ENCODE measurements at places on chromosomes 7 and 10.

DNA sequence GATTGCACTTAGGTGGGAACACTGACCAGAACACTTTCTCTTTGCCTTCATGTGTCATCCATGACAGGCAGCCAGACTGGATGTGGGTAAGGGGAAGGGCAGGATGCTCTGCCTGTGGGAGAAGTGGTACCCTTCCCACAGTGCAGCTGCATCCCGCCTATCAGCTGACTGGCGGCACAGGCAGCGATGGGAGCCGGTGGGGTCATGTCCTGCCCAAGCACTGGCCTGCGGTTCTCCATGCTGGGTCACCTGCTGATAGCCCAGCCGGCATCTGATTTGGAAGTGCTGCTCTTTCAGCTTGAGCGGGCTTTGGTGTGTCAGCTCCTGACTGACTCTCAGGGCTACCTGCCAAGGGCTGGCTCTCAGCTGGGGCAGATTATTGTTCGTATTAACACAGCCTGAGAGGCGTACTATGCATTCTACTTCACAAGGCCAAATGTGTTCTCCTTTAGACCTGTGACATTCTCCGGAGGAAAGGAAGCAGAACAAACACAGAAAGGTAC, 105.2 kb upstream of the PDLIM1 start:
- DNase-seq, result no peak

DNA sequence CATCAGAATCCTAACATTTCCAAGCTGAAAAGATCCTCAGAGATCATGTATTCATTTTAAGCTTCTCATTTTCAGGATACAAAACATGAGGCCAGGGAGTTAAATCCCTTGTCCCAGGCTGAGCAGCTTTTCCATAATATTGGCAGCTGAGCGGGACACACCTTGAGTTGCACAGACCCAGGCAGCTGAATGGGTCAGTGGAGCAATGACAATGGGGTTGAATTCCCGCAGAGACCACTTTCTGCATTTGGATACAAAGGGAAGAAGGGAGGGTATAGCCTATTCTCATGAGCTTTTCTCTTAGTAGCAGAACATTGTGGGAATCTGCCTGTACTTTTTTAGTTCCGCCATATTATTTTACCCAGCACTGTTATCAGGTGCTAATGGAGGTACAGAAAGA, 49.5 kb downstream of the PRR15 start:
- DNase-seq, result no peak

DNA sequence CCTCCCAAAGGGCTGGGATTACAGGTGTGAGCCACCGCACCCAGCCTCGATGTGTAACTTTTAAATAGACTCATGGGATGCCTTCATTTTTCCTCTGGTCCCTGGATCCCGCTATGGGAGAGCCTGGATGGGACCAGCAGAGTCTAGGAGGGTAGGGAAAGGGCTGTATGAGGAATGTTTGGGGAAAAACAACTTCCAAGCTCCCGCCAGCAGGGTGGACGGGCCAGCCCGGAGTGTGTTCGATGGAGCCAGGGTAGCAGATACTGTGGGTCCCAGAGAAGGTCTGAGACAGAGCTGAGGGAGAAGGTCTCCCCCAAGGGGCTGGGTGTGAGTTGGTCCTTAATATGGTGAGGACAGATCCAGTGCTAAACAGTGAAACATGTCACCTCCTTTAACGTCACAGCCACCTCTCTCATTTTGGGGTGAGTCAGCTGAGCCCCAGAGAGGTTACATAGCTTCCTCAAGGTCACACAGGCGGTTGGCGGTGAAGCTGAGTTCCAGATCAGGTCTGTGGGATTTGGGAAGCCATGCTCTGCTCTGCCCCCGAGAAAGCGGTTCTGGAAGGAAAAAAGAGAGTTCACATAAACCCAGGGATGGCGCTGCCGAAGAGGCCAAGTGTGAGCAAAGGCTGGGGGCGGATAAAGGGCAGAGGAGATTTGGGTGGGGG, 66.4 kb downstream of the MYL10 start:
- DNase-seq, result peak; percentile 50

GRCh38 chr7:45267262-45267661, 109.7 kb downstream of the RAMP3 start:
- no peak for DNase-seq

GRCh38 chr7:57646901-57647246, 196.9 kb downstream of the ZNF716 start:
- DNase-seq, result no peak

GRCh38 chr7:34991938-34992840, 45.1 kb downstream of the DPY19L1 start:
- DNase-seq, result no peak

GRCh38 chr10:103747193-103747865, 108.0 kb downstream of the SH3PXD2A start:
- DNase-seq, result no peak

DNA sequence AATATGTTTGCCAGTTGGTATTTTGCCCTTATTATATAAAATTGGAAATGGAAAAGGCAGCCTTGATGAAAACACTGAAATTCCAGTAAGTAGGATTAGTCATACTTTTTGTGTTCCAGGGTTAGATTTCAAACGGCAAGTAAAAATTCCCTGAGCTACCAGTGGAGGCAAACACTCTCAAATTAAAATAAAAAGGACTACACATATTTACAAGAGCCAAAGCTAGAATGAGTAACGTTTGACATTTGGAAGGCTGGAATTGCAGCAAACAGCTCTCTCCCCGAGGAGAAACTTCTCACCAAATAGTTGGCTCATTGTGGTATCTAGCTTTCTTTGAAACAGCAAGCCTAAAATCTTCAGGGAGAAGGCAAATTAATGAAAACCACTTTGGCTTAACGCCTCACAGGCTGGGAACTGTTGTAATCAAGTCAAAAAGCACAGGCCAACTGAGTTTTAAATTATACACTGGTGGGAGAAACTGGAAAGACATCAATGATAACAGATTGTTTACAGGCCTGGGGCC, 288.4 kb downstream of the SNX13 start:
- DNase-seq, result no peak

DNA sequence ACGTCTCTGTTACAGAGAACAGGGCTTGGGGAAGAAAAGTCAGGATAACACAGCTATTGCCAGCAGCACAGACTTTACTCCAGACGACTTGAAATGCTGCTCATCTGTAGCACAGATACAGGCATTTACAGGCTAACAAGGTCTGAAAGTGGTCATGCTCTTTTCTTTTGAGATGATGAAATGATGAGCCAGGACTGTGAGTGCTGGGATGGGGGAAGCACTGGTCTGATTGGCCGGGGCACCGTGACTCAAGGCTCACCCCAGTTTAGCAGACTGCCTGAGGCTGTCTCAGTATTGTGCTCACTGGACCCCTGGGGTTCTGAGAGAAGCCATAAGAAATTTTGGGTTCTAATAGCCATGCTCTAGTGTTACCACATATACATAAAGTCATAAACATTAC, 12.4 kb downstream of the SMKR1 start:
- DNase-seq, result no peak

GRCh38 chr10:61662794-61663259, at the start of gene CABCOCO1:
TSS of gene CABCOCO1 (plus strand) at chr10:61662929. CDS start at chr10:61662973, 44 bp downstream.
- DNase-seq, result peak; percentile 91

DNA sequence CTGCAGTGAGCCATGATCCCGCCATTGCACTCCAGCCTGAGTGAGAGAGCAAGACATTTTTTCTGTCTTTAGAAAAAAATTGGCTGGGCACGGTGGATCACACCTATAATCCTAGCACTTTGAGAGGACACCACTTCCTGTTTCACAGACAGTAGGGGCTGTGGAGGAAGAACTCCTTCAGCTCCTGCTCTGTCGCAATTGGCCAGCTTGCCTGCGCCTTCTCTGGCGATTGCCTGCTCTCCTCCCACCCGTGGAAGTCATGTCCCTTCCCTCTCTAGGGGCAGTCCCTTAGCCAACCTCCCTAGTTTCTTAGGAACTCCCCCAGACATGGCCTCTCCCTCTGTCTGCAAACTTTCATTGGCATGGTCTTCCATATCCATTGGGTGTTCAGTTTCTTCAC, 8.7 kb downstream of the PDSS1 start:
- DNase-seq, result no peak

GRCh38 chr10:123459371-123460091, 206.6 kb upstream of the GPR26 start:
- DNase-seq, result no peak

DNA sequence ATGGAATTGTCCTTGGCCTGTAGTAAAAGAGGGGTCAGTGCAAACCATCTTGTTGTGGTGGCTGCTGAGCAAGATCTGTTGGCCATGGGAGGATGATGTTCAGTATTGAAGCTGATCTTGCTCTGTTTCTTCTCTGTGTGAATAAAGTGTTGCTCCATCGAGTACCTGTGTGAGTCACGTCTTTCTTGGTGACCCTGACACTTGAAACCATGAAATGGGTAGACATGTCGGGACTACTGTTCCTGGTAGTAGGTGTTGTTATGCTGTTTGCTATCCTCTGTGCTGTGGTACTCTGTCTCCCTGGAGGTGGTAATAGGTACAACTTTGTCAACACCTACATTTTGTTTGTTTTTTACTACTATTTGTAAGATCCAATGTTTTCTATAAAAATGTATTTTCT, 330.6 kb downstream of the MDFIC start:
- DNase-seq, result no peak

DNA sequence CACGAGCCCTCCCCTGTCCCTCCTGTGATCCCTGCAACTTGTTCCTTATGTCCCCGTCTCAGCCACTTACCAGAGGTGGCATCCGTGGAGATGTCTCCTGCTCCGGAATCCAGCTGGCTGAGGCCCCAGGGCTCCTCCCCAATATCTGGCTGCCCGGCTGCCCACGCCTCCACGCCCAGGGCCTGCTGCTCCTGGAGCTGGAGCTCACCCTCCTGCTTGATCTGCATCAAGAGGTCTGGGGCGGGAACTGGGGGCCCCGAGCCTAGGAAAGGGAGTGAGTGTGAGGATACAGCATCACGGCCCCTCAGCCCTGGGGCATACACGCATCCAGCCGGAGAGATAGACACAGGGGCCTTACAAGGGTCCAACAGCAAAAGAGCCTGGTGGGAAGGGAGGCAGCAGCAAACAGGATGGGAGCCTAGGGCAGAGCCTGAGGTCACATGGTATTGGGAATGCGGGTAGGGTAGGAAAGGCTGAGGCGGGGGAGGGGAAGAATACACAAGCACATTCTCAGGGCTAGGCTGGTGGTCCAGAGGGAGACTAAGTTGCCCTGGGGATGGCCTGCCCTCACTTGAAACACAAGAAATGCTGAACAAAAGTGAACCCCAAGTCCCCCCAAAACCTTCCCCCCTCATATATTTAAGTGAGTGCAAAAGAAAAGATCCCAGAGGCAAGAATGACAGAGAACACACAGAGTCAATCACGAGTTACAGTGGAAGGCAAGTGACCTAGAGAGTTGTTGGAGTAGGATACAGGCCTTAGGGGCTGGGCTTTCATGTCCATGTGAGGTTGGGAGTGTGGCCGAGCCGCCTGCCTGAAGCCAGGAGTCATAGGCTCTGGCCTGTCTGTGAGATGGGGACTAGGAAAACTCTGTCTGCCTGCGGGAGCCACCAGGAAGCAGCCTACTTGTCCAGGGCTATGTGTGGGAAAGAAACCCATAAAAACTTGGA, 16.9 kb upstream of the ZNF777 start:
- peak; percentile 68 for DNase-seq

DNA sequence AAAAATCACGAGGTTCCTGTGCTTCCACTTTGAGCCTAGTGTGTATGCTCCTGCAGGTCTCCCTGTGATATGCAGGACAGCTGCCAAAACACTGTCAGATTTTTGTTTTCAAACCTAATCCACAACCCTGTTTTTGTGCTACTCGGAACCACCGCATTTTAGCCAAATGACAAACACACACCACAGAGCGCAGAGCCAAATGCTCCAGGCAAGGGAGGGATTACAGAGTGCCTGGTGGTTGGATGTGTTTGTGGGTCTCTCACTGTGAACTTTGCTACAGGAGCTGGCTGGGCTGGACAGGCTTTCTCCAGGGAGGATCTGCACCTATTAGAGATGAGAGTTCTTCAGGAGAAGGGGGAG, 5.7 kb upstream of the RBM28 start:
- DNase-seq, result no peak

GRCh38 chr7:57867884-57868701, 418.1 kb downstream of the ZNF716 start:
- peak; percentile 29 for DNase-seq

DNA sequence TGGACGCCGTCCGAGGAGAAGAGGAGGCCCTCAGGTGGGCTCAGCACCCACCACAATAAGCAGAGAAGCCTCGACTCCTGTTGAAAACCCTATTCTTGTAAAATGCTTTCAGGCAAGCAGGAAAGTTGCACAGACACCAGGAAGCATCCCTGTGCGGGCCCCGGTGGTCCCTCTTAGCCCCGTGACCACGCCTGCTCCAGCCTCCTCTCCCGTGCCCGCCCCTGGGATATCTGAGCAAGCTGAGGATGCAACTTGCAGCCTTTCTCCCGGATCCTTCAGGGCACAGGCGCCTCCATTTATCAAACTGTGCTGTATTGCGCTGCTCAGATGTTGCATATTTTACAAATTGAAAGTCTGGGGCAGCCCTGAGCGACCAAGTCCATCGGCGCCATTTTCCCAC, 72.7 kb downstream of the CFAP46 start:
- no peak for DNase-seq

DNA sequence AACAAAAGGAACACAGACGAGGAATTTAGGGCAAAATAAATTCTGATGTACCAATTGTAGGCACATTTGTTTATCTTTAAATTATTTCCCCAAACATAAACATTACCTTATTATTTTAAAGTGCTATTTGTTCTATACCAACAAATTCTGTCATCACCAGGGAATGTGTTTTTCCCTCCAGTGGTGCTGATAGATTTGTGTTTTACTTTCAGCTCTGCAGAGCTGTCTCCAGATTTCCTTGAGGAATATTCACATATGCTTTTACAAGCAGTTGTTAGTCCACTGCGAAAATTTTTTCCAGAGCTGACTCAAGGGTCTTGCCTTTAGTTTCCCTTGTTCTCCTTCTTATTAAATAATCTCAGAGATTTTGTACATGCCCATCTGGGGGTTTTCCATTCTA, 362.8 kb downstream of the PHF14 start:
- DNase-seq, result no peak

DNA sequence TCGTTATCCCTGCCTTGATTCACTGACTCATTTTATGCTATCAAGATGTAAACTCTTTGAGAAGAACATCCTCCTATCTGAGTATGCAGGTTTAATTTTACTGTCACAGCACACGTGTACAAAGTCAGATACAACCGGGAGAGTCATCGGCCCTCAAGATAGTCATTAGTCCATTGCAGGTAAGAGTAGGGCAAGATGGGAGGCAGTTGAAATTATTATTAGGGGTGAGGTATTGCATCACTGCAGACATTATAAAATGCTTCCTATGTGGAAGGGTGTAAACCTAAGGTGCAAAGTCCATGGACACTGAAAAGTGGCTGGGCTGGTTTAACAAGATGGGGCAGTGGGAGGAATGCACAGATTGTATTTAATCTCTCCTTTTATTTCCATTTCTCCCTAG, 113.7 kb downstream of the ARL4A start:
- DNase-seq, result no peak

- DNase-seq, result no peak
Measured at GRCh38 chr7:45699015-45699309, 124.8 kb downstream of the ADCY1 start.

All from islet precursor cell (in vitro differentiated cells).